ENCODE measurements at places on chromosomes 12 and 14.

DNA sequence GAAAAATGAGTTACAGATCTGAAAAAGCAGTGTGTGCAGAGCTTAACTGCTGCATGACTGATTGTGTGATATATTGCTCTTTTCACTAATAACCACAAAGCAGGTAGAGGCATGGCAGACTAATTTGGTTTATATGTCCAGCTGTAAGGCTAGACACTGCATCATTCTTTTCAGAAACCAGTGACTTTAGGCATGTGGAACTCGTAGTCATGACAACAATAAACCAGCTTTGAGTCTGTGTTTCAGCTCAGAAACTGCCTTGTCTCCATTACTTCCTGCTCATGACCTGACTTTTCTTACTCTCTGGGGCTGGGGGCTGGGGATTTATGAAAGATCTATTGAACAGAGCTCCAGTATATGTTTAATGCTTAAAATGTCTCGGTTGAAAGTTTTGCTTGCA is 146.8 kb upstream of the LRIG3 start:
- DNase-seq = no peak

GRCh38 chr14:41872931-41873685 is 266.4 kb downstream of the LRFN5 start:
- DNase-seq = no peak

GRCh38 chr14:62029569-62029924 is 267.3 kb downstream of the SNAPC1 start:
- DNase-seq = no peak

DNA sequence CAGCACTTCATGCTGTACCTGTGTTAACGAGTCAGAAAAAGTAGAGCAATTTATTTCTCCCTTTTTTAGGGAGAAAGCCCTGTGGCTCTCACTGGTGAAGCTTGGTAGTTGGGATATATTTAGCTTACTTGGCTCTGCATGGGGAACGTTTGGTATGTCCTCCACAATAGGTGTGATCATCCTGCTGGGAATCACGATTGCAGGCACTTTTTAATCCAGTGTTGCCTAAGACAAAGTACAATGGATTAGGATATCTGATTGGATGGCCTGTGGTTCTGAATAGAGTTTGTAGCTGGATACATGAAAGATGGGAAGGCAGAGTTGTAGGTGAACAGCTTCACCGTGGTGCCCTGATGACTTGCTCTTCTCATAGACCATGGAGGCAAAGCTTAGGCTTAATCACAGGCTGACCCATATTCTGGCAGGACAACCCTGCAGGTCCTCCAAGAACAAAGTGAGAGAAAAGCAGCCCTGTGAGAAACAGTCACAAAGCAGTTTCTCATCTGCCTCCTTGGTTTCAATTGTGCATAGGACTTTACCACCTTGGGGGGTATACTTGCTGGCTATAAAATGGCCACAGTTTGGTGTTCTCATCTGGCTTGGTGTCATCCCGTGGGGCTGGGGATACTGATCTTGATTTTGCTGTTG is 7.5 kb downstream of the RESF1 start:
- no peak for DNase-seq

DNA sequence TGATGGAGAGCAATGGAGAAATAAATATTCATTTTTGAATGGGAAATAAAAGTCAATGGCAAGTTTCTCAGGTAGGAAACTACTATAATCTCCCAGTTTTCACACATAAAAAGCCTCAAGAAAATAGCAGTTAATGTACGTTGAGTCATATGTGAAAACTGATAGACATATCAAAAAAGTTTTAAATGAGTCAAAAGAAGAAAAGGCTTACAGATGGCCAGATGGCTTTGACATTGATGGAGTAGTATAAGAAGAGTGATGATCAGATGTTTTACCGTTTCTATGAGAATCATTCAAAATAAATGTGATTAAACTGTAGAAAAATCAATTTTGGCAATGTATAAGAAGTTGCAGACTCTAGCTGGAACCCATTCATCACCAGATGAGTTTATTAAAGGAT is 97.8 kb downstream of the LLPH start:
- no peak for DNase-seq

DNA sequence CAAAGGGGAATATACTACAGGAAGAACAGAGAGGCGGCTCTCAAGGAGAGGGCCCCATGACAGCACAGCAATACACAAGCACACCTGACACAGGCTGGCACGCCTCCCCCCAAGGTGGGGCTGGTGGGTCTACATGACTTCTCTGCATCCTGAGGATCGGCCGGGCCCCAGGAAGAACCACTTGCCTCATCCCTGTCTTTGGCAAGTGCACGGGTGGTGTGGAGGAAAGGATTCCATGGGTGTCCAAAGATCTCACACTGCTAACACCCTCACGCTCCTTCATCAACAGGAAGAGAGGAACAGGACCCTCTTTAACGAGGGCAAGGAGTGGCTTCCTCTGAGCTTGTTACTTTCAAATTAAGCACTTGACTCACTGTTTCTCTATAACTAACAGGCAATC is 7.3 kb downstream of the VAMP1 start:
- no peak for DNase-seq

- DNase-seq = no peak
These were observed 87.3 kb downstream of the SUDS3 start for GRCh38 chr12:118463677-118464076.

DNA sequence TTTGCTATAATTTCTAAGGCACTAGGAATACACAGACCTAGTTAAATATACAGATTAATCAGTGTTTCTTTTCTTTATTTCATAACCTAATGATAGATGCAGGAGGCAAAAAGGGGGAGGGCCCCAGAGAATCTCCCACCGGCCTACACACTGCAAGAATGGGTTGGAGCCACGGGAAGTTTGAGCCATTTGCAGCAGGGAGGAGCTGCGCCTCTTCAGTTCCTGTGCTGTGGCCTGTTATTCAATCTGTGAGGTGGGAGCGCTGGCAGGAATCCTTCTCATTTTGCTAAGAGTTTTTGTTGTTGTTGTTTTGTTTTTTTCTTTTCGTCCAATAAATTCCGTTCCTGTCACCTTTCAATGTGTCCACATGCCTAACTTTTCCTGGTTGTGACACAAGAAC is 251.3 kb upstream of the RPL10L start:
- no peak for DNase-seq

DNA sequence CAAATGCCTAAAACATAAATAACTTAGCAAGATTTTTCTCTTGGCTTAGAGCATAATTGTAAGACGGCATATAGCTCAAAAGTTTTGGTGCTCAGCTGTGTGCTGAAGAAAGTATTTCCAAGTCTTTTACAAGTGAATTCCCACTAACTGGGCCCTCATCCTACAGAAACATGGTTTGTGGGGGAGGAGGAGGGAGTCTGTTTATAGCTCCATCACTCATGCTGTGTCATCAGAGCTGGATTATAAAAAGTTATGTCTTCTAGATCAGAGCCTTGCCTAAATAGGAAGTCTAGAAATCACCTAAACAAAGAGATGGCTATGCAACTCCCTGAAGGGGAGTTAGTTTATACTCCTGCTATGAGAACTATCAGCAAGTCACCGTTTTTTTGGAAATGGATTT is 65.9 kb upstream of the OTOGL start:
- no peak for DNase-seq

GRCh38 chr12:31119192-31119802 is 45.6 kb downstream of the DDX11 start:
- DNase-seq = no peak

DNA sequence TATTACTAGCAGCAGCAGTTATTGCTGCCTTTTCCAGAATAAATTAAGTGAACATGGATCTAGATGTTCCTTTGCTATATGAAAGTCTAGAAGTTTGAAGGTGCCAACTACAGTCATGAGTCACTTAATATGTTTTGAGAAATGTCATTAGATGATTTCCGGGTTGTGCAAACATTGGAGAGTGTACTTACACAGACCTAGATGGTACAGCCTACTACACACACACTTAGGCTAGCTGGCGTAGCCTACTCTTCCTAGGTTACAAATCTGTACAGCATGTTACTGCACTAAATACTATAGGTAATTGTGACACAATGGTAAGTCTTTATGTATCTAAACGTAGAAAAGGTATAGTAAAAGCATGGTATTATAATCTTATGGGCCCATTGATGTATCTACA is 368.1 kb downstream of the PDZRN4 start:
- no peak for DNase-seq

- no peak for DNase-seq
These were observed 20.6 kb downstream of the CCDC92 start for GRCh38 chr12:123952037-123952436.

- DNase-seq = no peak
These were observed 1165.4 kb downstream of the TMEM121 start for GRCh38 chr14:106691601-106692291.

- no peak for DNase-seq
These were observed 40.2 kb downstream of the RTN1 start for GRCh38 chr14:59830338-59830734.

GRCh38 chr14:48614003-48614402 is 938.6 kb upstream of the MDGA2 start:
- DNase-seq = no peak

DNA sequence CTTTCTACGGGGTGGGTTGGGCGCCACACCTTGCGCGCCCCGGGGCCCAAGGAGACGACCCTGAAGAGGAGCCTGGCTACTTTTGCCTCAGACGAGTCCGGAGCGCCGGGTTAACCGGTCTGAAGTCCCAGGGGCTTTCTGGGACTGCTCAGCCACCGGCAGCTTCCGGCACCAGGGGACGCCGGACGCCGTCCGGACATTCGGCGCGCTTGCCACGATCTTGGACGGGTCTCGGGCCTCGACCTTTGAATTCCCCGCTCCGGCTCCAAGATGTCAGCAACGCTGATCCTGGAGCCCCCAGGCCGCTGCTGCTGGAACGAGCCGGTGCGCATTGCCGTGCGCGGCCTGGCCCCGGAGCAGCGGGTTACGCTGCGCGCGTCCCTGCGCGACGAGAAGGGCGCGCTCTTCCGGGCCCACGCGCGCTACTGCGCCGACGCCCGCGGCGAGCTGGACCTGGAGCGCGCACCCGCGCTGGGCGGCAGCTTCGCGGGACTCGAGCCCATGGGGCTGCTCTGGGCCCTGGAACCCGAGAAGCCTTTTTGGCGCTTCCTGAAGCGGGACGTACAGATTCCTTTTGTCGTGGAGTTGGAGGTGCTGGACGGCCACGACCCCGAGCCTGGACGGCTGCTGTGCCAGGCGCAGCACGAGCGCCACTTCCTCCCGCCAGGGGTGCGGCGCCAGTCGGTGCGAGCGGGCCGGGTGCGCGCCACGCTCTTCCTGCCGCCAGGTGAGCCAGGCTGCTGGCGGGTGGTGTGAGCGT is at the start of gene ACOT4:
ACOT4 (plus strand) TSS at position 184 of the 760 bp plus-strand sequence; CDS start at position 271, 87 bp downstream.
- DNase-seq = no peak

DNA sequence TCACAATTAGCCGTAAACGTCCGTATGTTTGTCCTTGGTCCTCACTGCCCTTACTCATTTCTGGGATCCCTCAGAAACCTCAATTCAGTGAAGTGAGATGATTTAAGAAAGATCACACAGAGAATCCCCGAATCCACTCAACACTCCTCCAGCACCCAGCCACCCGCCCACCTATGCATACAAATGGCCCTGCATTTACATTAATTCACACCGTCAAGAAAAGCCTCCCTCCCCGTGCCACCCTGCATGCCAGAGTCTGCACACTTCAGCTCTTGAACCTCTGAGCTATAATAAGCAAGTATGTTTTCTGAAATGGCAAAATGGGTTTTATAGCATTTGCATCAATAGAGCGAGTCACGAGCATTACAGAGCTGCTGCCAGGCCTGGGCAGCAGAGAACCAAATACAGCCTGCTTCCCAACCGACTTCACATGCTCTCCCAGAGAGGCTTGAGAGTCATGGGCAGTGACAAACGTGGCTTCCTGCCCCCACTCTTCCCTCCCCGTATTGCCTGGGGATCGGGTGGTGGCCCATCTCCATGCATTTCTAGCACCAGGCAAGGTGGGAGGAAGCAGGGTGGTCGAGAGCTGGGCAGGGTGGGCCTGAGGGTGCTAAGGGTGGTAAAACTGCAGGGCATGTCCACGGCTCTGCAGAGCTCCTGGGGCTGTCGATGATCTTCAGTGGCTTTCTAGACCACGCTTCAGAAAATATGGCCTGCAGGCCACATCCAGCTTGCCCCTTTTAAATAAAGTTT is 177.6 kb downstream of the RIMBP2 start:
- no peak for DNase-seq
